Sciatic nerve (tissue), 2 donors: ENCODE measurements at places on chromosomes 5 and 9. TPM values are rescaled to one million over a fixed set of nuclear protein-coding genes. Genes with fewer than 3 reads are reported as not detected.

- DNase-seq = no peak
Observed at GRCh38 chr5:175855041-175855720, 16.2 kb upstream of the CPLX2 start.

DNA sequence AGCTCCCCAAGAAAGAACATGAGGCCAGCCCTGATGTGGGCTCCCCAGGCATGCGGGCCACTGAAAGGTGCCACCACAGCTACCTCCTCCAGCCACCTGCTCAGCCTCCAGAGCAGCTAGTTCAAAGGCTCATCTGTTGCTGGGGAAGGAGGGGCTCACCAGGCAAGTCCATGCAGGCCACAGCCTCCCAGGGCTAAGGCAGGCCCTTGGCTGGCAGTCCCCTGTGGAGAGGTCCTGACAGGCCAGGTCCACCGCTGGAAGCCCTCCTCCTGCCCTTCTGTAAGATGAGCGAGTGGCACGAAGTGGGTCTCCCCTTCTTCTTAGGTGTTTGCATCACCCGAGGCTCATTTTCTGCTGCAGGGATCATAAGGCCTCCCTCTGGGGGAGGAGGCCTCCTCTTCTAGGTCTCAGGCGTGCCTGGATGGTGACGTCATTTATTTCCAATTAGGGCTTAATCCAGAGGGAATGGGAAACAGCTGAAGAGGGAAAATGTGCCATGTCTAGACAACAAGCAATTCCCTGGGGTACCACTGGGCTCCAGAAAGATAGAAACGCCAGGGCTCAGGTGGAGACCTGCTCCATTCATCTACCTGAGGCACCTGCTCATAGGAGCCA lies 91.6 kb downstream of the CFAP90 start:
- DNase-seq = no peak

DNA sequence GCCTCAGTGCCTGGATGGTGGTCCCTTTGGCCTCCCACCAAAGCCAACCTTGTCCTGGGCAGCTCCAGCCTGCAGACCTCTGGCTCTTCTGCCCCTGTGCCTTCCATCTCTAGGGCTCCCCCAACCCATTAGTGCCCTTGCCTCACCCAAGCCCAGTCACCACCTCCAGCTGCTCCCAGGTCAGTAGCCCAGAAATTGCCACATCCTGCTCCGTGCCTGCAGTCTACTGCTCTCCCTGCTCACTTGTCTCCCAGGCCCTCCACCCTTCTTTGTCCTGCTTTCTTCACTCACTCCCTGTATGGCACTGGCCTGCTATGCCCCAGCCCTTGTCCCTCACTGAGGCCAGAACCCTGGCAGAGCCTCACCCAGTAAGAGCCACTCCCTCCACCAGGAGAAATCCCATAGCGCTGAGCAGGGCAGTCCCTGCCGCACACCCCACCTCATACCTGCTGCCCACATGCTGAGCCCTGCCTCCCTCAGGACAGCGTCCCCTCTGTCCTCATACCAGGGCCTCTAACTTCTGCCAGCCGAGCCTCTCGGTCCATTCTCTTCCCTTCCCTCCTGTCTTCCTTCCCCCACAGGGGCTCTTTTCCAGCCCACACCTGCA lies 44.4 kb downstream of the JADE2 start:
- no peak for DNase-seq

GFPT2 gene
- 39.8 TPM for total RNA-seq

COL5A1 gene
- 79.4 TPM for total RNA-seq
